Glomerular endothelial cell (primary cell): ENCODE measurements at places on chromosomes 5 and 9. TPM values are rescaled to one million over a fixed set of nuclear protein-coding genes. Genes with fewer than 3 reads are reported as not detected.

DNA sequence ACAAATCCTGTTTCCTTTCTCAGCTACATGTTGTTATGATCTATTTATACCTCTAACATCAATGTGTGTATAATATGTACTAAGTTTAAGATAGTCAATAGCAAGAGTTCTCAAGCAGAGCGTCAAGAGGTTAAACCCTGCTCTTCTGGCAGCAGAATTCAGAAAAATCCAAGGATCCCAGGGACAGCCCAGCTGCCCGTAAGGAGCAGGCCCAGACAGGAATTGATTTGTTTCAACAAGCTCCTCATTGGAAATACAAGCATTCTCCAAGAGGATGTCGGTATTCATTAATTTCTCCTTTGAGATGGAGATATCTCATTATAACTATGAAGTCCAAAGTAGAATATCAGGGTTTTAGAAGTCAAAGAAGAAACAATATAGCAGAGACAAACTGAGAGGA is 14.9 kb downstream of the EFNA5 start:
- DNase-seq = no peak

DNA sequence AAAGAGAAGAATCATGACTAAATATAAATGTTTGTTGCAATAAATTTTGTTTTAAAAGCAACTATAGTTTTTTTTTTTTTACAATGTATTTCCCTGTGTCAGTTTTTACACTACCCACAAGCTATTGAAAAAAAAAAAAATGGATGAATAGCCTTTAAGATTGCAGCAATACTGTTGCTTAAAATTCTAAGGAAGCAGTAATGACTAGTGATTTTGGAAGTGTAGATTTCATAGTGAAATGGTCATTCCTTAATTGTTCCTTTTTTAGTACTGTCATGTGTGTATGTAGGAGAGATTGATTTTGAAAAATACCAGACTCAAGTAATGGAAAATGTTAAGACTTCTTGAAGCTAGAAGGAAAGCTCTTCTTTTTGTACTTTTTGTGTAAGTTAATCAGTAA is 53.1 kb downstream of the NDUFS4 start:
- DNase-seq = no peak

Gene PCDHA9
- 0.06 and 0.19 TPM in 2 replicates for total RNA-seq

Gene WDR38
- not detected in 2 replicates for total RNA-seq

- no peak for DNase-seq
Observed at GRCh38 chr5:38768412-38769211, 77.2 kb upstream of the OSMR start.

GRCh38 chr5:7751874-7752273 is 99.1 kb downstream of the CFAP90 start:
- no peak for DNase-seq

DNA sequence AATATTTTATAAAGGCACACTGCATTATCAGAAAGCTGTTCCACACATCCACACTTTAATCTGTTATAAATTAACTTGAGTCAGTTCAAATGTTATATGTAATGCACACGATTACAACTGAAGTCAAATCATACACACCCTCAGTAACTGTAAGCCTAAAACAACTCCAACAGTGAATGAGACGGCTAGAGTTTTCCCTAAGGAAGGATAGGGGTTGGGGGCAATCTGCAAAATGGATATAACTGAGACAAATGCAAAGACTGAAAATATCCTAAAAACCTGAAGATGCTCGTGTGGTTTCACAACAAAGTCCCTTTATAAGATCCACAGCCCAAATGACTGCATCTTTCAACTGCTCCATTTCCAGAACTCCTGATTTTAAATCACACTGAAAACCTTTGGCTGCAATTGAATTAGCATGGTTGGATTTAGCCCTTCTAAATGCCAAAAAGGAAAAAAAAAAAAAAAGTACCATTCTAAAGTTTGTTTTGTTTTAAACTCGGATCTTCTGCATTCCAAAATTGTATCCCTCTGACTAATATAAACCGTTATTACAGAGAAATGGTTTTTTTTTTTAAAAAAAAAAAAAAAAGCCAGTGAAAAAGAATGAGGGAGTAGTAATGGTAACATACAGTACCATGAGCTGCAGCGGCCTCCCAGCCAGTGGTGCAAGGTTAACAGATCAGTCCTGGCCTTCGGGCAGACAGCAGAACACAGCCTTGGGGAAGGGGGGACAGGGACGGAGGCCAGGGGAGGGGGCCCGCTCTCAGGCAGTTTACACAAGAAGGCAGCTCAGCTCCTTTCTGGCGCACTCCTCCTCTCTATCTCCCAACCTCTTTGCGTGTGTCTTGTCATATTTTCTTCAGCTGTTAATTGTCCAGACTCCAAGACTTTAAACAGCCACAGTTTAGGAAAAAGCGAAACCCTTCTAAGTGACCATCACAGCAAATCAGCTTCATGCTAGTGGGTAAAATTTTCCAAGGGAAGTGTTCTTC is 166.1 kb downstream of the BNC2 start:
- no peak for DNase-seq

DNA sequence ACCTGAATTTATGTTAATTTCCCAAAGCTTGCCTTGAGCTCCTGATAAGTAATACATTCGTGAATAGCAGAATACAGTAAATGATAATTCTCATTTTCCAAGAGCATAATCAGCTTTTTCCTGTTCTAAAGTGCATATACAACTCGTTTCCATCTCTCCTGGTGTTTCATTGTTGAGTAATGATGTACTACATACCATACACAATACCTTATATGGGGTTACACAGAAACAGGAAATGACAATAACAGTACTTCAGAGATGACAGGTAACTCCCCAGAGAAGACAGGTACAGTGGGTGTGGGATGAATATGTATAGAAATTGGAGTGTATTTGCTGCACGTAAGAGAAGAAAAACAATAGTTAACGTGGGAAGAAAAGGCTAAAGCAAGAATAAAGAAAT is 287.1 kb downstream of the TENT4A start:
- DNase-seq = no peak

DNA sequence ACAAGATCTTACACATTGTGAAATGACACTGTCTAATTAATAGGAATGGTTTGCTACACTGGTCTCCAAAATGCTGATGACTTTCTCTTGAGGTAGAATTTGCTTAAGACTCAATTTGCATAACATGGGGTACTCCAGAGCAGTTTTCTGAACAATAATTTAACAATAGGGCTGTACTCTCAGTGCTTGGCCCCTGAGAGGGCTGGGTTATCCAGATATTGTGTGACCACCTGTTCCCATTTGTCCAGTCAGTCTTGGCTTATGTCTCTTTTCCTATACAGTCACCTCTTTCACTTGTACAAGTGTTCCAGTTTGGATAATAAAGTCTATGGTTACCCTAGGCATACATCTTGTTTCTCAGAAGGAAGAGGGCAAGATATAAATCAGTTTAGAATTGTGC is 17.9 kb downstream of the ZSWIM6 start:
- DNase-seq = no peak

DNA sequence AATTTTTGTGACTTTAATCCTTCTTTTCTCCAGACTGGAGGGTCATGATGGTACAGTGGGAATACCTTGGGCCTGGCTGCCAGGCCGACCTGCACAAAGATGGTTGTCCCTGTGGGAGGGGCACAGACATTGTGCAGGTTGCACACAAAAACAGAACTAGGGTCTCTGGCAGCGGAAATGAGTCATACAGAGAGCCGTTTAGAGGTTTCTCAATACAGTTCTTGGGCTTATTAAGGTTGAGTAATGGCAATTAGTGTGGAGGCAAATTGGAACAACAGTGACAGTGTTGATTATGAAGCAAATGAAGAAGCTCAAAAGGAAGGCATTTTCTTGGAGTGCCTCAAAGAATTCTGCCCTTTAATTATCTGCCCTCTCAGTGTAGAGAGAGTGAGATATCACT is 173.6 kb downstream of the TENT4A start:
- DNase-seq = no peak

DNA sequence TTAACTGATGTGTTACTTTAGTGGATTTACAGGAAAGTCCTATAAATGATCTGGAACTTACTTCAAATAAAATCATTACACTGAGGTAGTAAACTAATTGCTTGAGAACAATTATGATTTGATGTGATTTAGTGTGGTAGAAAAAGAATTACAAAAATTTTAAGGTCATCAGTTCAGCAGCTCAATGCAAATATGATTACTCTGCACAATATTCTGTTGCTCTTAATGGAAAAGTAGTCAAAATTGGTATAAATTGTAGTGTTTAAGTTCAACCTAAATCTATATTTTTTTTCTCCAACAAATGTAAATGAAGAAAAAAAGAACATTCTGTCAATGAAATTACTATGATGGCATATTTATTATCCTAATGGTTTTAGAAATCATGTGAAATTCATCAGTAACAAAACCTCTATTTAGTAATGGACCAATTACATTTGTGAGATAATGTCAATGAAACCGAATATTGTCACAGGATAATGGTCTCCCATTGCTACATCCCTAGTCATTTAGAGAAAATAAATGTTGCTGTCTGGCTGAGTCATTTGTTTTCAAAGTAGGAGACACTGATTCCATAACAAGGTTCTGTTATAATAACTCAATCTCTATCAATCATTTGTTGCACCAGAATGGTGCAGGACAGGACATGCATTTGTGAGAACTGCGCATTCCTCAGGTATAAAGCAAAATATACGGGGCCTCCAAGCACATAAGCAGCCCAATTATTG is 177.1 kb downstream of the NFIB start:
- no peak for DNase-seq

Gene VCAN
- total RNA-seq = 70.5 and 96.0 TPM in 2 replicates

DNA sequence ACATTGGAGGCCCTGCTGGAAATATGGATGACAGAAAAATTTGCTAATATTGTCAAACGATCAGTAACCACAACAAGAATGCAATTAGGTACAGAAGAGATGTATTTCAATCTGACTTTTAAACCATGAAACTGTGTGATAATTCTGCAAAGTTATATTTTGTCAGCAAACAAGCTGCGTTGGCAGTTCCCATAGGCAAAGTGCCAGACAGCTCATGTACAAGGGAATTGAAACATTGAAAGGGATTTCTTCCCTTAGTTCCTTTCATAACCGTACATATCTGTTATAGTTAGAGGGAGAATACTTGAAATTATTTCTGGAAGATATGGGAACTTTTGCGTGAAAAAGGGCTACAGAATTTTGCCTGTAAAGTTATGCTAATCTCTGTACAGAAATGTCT is 419.4 kb upstream of the PTGER4 start:
- no peak for DNase-seq

- DNase-seq = no peak
Observed at GRCh38 chr9:22383718-22384117, 62.9 kb upstream of the DMRTA1 start.

DNA sequence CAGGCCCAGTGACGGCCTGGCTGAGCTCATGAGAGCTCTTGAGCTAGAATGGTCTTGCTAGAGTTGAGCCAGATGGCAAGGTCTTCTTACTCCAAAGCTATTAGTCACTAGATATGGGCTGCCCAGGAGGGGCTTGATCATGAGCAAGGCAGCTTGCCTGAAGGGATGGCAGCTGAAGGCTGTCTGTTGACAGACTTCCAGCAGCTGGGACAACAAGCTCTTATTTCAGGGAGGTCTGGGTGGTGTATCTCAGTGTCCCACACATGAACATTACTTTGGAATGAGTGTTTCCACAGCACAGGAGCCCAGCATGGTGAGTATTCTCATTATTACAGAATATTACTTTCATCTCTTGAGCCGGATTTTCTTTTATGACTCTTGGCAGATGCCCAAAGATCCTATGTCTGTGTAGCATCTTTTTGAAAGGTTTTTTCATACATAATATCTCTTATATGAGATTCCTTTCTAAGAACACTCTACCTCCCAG is 414.1 kb downstream of the ARHGEF28 start:
- DNase-seq = no peak

DNA sequence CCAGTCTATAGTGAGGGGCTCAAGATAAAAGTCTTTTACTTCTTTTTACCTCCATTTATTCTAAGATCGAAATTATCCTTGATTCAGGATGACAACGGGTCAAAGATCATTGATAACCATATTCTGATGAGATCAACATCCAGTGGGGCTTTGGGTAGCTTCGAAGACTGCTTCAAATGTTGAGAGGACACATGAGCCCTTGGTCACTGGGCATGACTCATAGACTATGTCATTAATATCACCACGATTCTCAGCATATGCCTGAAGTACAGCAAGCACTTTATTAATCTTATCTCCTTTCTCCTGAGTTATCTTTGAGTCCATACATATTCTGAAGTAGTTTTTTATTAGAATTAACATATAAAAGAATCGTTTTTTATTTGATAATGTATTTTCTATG is 117.1 kb upstream of the DAB2 start:
- no peak for DNase-seq

GRCh38 chr9:87588339-87588738 is 90.7 kb downstream of the DAPK1 start:
- no peak for DNase-seq

Gene LHX3
- not detected in 2 replicates for total RNA-seq

- DNase-seq = no peak
Observed at GRCh38 chr5:119313658-119314605, 41.9 kb upstream of the TNFAIP8 start.

DNA sequence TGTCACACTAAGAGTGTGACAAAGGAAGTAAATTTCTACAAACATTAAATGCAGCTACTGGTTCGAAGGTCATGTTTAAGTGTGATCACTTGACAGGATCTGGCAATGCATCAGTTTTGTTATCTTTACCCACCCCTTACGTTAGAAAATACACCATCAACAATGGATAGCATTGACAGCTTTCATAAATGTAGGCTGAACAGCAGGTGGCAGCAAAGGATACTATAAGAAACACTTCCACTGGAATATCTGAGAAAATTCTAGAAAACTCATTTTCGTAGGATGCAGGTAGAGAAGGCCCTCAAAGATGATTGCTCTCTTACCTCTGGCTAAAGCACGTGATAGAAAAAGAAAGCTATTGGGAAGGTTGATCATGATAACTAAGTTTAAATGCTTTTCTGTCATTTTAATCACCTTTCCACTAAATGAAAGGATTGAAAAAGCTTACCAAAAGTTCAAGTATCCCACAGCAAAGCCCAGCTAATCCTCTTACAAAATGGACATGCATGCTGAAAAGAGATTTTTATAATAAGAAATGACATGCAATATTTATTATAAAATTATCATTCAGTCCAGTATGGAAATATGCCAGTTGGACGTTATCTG is 292.5 kb downstream of the PARP8 start:
- no peak for DNase-seq

GRCh38 chr5:17730421-17730820 is 96.2 kb downstream of the TAF11L14 start:
- no peak for DNase-seq

DNA sequence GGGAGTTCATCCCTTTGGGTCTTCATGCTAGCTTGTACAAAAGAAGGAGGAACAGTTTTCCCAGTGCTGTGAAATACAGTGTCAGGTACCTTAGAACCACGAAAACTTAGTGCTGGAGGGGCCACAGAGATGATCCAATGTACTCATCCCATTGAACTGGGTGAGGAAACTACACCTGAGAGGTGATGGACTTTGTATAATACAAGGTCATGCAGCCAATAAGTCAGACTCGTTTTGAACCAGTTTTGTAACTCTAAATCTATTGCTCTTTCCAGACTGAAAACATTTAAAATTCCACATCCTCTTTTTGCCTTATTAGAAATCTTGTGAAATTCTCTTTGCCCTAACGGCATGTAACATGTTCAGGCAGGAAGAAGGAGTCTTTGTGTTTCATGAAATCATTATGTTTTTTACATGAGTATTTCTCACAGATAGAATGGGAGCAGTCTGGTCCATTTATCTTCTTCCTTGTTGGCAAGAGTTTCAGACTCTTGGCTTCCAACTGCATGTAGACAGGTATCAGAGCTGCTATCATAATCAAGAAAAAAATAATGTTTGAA is 146.8 kb upstream of the FBXL7 start:
- no peak for DNase-seq

- no peak for DNase-seq
Observed at GRCh38 chr9:131677049-131677443, 62.8 kb downstream of the RAPGEF1 start.

- no peak for DNase-seq
Observed at GRCh38 chr9:14573319-14573718, 119.9 kb downstream of the ZDHHC21 start.

Gene MTRR
- 12.5 and 22.6 TPM in 2 replicates for total RNA-seq
